ENCODE measurements at places on chromosomes 2 and 18.

DNA sequence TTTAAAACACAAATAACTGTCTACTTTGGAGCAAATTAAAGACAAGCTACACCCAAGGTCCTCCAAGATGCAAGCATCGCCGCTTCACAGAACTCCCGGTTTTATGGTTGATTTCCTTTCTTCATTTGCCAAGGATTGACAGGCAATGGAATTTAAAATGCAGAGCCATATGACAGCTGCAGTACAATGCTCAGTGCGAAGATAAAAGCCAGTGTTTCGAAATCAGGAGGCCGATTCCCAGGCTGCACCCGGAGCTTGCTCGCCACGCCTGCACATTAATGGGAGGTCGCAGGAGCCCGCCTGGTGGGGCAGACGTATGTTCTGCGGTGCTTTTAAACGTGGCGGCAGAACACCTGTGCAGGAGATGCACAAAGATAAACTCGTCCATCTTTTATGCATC lies 727.6 kb upstream of the SOX11 start:
- DNase-seq: no peak

GRCh38 chr2:192128655-192129054 lies 66.1 kb downstream of the TMEFF2 start:
- DNase-seq: no peak

DNA sequence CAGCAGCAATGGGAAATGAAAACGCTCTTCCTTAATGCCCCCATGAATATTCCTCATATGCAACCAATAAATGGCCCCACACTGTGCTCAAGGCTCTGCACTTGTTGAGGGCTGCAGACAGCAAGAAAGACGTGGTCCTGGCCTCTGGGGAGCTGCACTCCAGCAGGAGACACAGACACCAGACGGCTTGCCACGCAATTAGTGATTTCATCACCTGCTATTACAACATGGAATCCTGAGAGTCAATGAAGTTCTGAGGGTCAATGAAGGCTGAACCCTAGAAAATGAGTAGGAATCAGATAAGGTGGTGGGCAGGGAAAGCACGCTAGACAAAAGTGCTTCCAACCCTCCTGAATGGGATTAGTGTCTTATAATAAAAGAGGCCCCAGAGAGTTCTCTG lies 18.9 kb downstream of the CREG2 start:
- no peak for DNase-seq

DNA sequence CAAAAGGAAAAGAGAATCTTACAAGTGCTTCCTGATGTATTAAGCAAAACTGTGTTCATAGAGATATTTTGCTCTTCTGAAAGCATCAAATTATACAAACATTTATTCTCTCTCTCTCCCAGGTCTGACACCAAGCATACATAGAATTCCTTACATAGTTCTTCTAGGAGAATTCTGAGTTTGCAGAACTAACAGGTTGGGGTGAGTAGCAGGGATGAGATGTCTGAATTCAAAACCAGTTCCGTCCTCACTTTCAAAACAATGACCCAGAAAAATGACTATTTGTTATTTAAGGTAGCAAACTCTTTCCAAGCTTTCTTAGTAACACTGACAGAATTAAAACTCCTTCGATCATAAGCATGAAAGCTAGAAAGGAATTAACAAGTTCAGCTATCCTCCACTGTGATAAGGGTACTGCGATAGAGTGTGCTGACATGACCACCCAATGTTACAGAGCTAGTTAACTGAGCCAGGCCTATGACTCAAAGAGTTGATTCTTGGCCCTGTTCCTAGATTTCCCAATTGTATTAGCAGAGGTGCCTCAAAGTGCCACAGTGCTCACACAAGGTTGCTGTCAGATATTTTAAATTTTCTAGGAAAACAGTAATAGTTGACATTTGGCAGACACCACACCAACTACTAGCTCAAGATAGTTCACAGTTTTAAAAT lies 85.8 kb upstream of the SETBP1 start:
- no peak for DNase-seq

DNA sequence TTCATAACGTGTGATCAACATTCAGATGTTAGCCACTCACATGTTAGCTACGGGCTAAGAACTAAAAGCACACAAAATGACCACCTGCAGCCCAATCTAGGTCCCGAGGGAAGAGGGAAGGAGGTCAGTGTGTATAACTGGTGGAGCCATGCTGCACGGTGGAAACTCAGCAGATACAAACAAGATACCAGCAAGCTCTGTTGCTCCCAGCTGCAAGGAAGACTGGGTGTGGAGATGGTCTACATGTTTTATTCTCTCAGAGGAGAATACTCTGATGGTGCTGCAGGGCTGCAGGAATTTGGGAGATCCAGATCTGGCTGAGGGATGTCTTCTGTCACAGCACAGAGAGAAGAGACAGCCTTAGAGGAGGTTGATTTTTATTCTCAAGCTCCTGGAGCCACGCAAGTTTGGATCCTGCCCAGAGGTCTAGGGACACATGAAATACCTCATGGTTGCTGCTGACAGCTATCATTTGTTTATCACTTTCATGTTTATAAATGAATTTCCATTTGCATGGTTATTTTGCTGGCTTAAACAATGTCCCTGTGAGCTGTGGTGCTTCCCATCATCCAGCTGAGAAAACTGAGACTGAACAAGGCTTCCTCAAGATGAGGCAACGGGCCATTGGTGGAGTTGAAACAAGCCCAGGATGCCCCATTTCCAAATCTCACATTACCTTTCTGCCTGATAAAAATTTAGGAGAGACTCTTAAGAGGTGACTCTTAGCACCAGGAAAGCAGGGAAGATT lies 30.9 kb downstream of the RNF144A start:
- no peak for DNase-seq

GRCh38 chr2:85804583-85804982 lies 50.8 kb downstream of the ATOH8 start:
- no peak for DNase-seq

GRCh38 chr2:12259493-12259892 lies 457.2 kb upstream of the TRIB2 start:
- no peak for DNase-seq

Measured in NCI-H2081 treated with DMSO at 0.1 percent for 48 hours (cell line).